ENCODE measurements at places on chromosomes 16 and 17.

- DNase-seq, result no peak
These were observed 8.9 kb upstream of the DLX3 start for GRCh38 chr17:50003911-50004310.

DNA sequence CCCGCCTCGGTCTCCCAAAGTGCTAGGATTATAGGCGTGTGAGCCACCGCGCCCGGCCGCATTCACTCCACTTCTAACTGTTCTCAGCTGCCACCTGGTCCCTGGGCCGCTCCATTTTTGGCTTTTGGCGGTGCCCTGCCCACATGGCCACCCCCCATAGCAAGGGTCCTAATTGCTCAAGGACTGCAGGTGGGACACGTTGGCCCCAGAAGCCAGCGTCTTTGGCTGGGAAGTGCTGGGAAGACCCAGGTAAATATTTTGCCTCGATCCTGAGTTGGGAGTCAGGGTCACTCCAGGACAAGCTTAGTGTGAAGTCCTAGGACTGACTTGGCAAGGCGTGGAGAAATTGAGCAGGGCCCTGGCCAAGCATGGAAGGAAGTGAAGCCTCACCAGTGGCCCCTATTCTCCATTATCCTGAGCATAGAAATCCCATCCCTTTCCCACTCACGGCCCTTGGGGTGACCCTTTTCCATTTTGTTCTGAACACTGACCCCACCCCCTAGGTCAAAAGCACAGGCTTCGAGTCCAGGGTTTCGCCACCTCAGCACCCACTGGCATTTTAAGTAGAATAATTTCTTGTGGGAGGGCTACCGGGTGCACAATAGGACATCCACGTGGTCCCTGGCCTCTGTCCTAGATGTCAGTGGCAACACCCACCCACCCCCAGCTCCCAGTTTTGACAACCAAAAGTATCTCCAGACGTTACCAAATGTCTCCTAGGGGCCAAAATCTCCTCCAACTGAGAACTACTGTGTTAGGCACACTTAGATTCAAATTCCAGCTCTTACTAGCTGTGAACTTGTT is 5.9 kb upstream of the WDR81 start:
- no peak for DNase-seq

DNA sequence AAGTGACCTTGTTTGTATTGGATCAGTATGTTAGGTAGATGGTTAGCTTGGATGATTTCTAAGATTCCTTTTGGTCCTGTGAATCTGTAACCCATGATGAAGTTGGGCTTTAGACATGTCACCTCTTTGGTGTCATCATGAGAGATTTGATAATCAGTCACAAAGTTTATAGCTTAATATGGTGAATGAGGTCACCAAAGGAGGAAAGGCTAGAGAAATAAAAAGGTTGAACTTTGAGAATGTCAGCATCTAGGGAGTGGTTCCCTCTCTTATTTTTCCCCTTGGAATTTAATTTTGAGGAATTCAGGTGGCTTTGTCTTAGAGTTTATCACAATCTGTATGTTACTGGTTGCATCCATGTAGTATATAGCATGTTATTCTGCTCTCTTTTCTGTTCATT is 45.3 kb downstream of the NLK start:
- no peak for DNase-seq

- no peak for DNase-seq
These were observed 23.1 kb upstream of the CMIP start for GRCh38 chr16:81421536-81421935.

DNA sequence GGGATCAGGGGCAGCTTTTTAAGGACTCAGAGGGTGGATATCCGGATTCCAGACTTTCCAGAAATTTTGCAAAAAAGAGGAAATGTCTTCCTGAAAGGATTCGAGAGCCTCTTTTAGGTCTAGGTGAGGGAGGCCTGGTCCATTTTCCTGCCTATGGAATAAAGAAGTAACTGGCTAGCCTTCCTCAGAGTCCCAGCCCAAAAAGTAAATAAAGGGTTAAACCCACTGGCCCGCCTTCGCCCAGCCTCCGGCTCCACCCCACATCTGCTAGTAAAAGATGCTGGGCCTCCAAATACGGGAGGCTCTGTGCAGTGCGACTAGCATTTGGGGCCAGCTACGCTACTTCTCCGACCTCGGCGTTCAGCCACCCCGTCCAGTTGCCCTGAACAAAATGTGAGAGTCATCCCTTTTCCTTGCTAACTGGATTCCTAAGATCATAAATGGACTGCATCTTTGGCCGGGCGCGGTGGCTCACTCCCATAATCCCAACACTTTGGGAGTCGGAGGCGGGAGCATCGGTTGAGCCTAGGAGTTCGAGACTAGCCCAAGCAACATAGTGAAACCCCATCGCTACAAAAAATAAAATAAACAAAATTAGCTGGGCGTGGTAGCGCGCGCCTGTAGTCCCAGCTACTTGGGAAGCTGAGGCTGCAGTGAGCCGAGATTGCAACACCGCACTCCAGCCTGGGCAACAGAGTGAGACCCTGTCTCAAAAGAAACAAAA is 824 bp upstream of the MPP2 start:
- peak; percentile 92 for DNase-seq

DNA sequence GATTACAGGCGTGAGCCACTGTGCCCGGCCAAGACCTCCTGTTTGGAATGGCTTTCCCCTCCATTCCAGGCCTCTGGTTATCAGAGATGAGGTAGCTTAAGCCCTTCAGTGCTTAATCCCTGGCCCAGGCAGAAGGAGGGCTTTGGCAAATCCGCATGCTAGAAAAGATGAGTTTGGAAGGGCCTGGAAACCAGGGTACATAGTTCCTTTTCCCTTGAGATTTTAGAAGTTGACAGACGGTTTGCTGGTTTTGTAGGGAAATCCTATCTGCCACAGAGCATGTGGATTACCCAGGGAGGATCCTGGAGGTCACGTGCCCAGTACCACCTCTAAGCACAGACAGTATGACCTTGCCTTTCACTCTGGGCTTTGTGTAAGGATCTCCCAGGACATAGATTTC is 114.7 kb upstream of the CACNG3 start:
- no peak for DNase-seq

DNA sequence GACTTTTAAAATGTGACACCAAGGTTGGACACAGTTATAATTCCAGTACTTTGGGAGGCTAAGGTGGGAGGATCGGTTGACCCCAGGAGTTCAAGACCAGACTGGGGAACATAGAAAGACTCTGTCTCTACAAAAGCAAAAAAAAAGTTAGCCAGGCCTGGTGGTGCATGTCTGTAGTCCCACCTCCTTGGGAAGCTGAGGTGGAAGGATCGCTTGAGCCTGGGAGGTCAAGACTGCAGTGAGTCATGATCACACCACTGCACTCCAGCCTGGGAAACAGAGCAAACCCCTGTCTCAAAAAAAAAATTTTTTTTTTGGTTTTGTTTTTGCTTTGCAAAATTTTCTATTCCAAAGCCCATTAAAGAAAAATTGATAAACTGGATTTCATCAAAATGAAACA is 281.4 kb downstream of the BCAS3 start:
- DNase-seq, result no peak

GRCh38 chr17:28811651-28812090 is 30.9 kb downstream of the FAM222B start:
- no peak for DNase-seq

GRCh38 chr16:27526180-27526579 is 23.5 kb downstream of the GTF3C1 start:
- DNase-seq, result no peak

- DNase-seq, result no peak
These were observed 24.2 kb downstream of the WNT3 start for GRCh38 chr17:46794318-46794717.

- DNase-seq, result no peak
These were observed 1.5 kb upstream of the MAPK7 start for GRCh38 chr17:19376811-19377210.

GRCh38 chr16:48371393-48371780 is 13.8 kb downstream of the SIAH1 start:
- no peak for DNase-seq

DNA sequence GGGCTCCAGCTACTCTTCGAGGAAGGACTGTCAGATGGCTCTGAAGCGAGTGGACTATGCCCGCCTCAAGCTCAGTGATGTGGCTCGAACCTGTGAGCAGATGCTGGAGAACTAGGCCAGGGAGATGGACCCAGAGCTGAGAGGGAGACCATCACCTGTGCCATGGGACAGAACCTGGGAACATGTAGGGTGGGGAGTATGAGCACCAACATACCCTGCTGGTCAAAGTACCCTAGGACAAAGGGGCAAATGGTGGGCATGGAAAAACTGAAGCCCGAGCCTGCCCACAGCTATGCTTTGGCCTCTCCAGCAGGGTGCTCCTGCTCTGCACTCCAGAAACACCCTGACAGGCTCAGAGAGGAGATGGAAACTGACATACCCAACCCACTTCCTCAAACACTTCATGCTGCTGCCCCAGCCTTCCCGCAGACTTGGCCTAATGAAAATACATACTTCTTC is 1.9 kb downstream of the MED11 start:
- no peak for DNase-seq

GRCh38 chr17:67138392-67138791 is 94.0 kb downstream of the CACNG1 start:
- DNase-seq, result peak; percentile 24

DNA sequence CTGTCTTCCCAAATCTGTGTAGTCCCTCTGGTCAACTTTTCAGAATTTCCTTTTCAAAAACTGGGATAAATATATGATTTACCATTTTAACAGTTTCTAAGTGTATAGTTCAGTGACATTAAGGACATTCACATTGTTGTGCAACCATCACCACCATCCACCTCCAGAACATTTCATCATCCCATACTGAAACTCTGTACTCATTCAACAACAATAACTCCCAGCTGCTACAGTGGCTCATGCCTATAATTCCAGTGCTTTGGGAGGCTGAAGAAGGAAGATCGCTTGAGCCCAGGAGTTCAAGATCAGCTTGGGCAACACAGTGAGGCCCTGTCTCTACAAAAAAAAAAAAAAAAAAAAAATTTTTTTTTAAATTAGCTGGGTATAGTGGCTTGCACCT is 131.0 kb downstream of the AATF start:
- DNase-seq, result no peak

DNA sequence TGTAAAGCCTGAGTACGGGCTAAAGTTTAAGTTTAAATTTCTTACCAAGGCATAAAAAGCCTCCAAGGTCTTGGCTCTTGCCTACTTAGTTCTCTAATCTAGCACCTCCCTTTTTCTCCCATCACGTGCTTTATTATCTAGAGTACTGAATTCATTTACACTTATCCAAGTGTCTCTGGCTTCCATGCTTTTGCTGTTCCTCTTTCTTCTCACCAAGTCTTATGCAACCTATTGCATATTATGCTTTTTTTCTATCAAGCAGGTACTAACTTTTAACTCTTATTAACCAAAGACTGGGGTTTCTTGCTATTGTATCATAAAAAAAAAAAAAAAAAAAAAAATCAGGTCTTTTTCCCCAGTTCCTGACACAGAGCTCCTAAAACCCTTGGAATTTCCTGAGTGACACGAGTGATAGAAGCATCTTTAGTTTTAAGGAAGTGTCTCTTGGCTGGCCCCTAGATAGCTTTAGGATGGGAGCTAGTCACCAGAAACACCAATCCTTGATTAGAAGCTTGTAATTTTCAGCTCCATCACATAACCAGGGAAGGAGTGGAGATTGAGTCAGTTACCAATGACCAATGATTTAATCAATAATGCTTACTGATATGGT is 44.9 kb downstream of the SSH2 start:
- no peak for DNase-seq

DNA sequence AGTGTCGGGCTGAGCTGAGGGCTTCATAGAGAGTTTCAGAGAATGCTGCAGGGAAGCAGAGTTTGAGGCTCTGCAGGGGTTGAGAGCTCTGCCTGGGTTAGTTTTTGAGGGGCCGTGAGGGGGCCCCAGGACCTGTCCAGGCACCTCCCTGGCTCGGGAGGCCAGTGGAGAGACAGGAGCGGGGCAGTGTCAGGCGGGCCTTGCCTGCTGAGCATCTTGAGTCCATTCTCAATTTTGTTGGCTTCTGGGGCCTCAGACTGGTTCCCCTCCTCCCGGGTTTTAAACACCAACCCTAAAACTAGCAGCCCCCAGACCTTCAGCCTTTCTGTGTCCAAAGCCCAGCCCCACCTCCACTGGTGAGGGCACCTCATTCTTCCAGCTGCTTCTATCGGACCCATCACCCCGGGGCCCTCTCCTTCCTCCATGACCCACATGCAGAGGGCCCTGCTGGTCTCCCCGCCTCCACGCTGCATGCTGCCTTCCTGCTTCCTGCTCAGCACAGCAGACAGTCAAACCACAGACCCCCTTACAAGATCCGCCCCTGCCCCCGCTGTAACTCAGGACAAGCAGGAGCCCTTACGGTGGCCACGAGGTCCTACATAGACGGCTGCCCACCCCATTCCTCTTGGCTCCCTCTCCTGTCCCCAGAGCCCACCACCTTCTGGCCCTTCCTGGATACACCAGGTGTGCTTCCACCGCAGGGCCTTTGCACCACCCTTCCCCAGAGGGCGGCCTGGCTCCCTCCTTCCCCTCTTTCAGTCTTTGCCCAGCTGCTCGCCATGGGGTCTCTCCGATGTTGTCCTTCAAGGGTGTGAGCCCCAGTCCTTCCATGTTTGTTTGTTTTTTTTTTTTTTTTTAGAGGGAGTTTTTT is 3.8 kb downstream of the RNF213 start:
- no peak for DNase-seq

GRCh38 chr17:3973495-3974137 is 9.4 kb upstream of the ATP2A3 start:
- no peak for DNase-seq

DNA sequence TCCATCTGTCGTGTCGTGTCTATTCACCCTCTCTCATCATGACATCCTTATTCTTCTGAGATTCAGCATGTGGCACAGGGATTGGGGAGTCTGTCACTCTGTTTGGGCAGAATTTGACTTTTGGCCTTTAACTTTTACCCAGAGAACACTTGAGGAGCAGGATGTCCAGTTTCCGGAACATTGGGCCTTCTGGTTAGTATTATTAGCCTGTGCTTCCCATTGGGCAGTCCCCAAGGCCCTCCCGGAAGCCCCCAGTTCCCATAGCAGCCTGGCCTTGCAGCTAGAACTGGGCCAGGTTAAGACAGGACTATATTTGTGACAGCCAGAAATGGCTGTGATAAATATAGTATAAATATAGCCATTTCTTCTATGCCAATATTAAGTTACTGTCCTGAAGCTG is 9.6 kb downstream of the SCN4A start:
- no peak for DNase-seq

- DNase-seq, result no peak
These were observed 53.1 kb downstream of the FOXL1 start for GRCh38 chr16:86631444-86631843.

GRCh38 chr16:66036184-66036583 is 330.3 kb upstream of the CDH5 start:
- no peak for DNase-seq

GRCh38 chr16:67543582-67543981 is 15.0 kb downstream of the RIPOR1 start:
- no peak for DNase-seq

DNA sequence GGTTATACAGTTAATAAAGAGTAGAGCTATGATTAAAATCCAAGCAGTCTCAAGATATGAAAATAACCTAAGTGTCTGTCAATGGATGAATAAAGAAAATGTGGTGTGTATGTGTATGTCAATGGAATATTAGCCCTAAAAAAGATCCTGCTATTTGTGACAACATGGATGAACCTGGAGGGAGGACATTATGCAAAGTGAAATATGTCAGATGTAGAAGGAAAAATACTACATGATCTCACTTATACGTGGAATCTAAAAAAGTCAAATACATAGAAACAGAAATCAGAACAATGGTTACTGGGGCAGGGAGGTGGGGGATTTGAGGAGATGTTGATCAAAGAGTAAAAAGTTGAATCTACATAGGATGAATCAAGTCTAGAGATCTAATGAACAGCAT is 20.4 kb downstream of the BRIP1 start:
- no peak for DNase-seq
